Stomach (tissue), 19 donors: ENCODE measurements at places on chromosomes 2 and 18. TPM values are rescaled to one million over a fixed set of nuclear protein-coding genes. Genes with fewer than 3 reads are reported as not detected.

The NEU4 gene
- not detected for total RNA-seq

The SLC5A7 gene
- total RNA-seq, result not detected

The CFAP53 gene
- not detected for total RNA-seq

The ELAC1 gene
- total RNA-seq, result 0.87 TPM

The C2orf80 gene
- total RNA-seq, result not detected

The GBX2 gene
- not detected for total RNA-seq

The KHK gene
- total RNA-seq, result not detected

The CXCR1 gene
- 0.37 TPM for total RNA-seq

The CNTNAP5 gene
- 1.3 TPM for total RNA-seq

The TRPM8 gene
- not detected for total RNA-seq

The RAB17 gene
- 187 TPM for total RNA-seq

GRCh38 chr2:39723497-39723896, 55.6 kb downstream of the THUMPD2 start:
- H3K27ac ChIP-seq, result no peak overlapping the region
- no peaks in the 10 kb centered on the region for H3K36me3 ChIP-seq
- no peaks in the 10 kb centered on the region for H3K4me1 ChIP-seq
- no peaks in the 10 kb centered on the region for H3K27me3 ChIP-seq
- DNase-seq, result no peak

DNA sequence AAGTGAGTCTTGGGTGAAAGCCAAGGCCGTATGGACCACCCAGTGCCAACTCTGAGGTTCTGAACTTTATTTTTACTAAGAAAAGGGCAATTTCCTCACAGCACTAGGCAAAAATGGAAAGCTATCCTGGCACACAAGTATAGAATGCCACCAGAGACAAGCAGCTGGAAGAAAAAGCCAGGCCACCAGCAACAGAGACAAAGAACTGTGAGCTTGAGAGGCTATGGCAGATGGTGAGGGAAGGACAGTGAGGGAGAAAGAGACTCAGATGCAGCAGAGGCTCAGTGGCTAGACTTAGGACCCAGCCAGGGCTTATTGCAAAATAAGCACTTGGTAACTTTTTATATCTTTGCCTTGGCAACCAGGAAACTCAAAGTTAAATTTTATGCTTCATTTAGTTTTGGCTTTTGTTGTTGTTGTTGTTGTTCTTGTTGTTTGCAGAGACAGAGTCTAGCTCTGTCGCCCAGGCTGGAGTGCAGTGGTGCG, 78.0 kb upstream of the BZW1 start:
- no peak for DNase-seq
- no peak overlapping the region for H3K4me3 ChIP-seq
- no peaks in the 10 kb centered on the region for H3K36me3 ChIP-seq
- no peaks in the 10 kb centered on the region for H3K4me1 ChIP-seq
- no peaks in the 10 kb centered on the region for H3K27me3 ChIP-seq
- H3K27ac ChIP-seq, result no peak overlapping the region

GRCh38 chr2:39492095-39492590, 55.1 kb upstream of the MAP4K3 start:
- H3K36me3 ChIP-seq, result no peaks in the 10 kb centered on the region
- H3K27ac ChIP-seq, result peak overlapping the region; percentile 59
- H3K4me1 ChIP-seq, result peaks cover 33% of the 10 kb centered on the region
- H3K4me3 ChIP-seq, result no peak overlapping the region

- no peak overlapping the region for H3K4me3 ChIP-seq
- H3K27ac ChIP-seq, result no peak overlapping the region
- DNase-seq, result no peak
These were observed 28.7 kb downstream of the MTERF4 start for GRCh38 chr2:241073166-241074064.

DNA sequence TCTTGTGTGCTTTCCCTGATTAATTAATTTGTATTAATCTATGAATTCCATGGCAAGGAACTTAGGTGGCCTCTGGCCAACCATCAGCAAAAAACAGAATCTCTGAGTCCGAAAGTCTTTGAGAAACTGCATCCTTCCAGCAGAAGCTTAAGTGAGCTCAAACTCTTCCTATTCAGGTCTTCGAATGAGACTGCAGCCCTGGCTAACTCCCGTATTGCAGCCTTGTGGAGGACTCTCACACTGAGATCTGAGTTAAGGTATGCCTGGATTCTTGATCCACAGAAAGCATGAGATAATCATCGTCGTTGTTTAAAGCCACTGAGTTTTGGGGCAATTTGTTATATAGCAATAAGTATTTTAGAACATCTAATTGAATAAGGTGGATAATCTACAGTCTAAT, 1143.9 kb upstream of the NXPH2 start:
- H3K4me1 ChIP-seq, result no peaks in the 10 kb centered on the region
- no peak overlapping the region for H3K4me3 ChIP-seq
- H3K27ac ChIP-seq, result no peak overlapping the region
- DNase-seq, result no peak

- DNase-seq, result peak; percentile 22
- H3K27me3 ChIP-seq, result no peaks in the 10 kb centered on the region
- H3K4me3 ChIP-seq, result no peak overlapping the region
- no peaks in the 10 kb centered on the region for H3K36me3 ChIP-seq
- H3K4me1 ChIP-seq, result no peaks in the 10 kb centered on the region
These were observed 34.8 kb downstream of the METTL4 start for GRCh38 chr18:2536493-2536892.

DNA sequence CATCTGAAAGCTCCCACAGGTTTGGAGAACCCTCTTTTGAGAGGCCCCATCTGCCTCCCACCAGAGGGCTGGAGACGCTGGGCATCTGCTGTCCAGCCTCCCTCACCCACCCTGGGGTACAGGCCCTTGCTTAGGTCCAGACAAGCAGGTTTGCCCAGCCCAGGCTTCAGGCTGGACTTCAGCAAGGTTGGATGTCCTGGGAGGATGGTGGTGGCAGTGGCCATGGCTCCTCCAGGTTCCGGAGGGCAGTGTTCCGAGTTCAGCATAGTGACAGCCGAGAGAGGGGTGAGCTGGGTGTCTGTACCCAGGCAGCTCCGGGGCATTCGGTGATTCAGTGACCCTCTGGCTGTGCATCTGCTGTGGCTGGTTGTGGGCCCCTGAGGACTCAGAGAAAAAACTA, 58.2 kb upstream of the HDAC4 start:
- peaks cover 8% of the 10 kb centered on the region for H3K4me1 ChIP-seq
- no peak overlapping the region for H3K27ac ChIP-seq
- H3K36me3 ChIP-seq, result no peaks in the 10 kb centered on the region
- H3K27me3 ChIP-seq, result peaks cover 20% of the 10 kb centered on the region

DNA sequence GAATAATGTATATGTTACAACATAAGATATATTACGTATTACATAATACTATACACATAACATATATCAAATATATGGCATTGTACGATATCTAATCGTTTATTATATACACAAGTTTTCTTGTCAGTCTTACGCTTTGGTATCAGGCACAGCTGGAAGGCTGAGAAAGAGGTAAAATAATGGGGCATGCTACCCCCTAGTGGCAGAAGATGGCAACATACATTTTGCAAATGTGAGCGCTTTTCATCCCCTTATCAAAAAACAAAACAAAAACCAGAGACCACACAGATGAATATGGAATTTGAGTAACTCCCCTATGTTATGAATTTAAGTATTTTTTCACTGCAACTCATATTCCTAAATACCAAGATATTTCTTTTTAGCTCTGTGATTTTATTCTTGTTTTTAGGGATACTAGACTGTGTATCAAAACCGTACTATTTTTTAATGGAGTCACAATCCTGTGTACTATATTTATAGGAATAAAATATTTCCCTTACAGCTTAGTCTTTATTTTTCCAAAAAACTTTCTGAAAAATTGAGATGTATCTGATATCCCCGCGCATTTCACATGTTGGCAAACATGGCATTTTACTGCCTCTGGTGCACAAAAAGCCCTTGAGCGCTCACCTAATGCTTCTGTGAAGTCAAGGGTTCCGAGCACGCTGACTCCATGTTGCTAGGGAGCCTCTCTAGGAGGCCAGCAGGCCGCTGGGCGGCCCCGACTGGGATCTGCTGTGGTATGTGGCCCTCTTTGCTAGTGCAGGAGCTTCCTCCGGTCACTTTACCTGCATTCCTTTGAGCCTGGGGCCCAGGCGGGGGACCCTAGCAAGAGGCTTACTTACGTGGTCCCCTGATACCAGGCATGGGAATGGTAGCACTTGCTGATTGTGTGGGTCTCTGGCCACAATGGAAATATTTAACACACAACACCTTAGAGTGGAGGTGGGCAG, 62.5 kb downstream of the SLC4A3 start:
- no peak overlapping the region for H3K27ac ChIP-seq
- H3K4me1 ChIP-seq, result no peaks in the 10 kb centered on the region
- no peaks in the 10 kb centered on the region for H3K36me3 ChIP-seq
- H3K4me3 ChIP-seq, result no peak overlapping the region
- H3K27me3 ChIP-seq, result peaks cover 11% of the 10 kb centered on the region

DNA sequence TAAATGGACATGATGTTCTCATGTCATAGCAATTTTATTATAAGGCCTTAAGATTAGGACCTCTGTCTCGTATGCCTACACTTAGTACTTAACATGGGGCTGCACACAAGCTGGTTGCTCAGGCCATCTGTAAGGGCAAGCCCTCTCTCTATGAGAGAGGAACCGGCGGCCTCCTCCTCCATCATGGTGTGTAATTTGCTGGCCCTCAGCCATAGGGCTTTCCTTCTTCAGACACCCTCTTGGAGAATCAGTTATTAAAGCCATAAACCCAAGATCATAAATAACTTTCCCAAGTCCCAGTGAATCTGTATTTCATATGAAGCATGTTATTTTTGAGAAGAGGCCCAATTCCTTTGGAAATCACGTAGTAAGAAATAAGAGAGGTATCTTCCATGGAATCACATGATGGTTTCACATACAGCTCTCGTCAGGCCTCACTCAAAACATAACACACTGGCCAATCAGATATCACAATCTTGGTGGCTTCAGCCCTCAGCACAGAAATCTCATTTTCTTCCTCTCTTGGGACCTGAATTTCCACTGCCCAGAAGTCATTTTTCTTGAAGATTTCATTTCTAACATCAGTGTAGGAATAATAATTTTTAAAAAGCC, 92.6 kb downstream of the RDH14 start:
- no peak overlapping the region for H3K4me3 ChIP-seq
- no peaks in the 10 kb centered on the region for H3K4me1 ChIP-seq
- no peaks in the 10 kb centered on the region for H3K36me3 ChIP-seq
- no peak overlapping the region for H3K27ac ChIP-seq

- H3K4me3 ChIP-seq, result no peak overlapping the region
- H3K4me1 ChIP-seq, result no peaks in the 10 kb centered on the region
- DNase-seq, result no peak
- no peaks in the 10 kb centered on the region for H3K36me3 ChIP-seq
- no peaks in the 10 kb centered on the region for H3K27me3 ChIP-seq
- no peak overlapping the region for H3K27ac ChIP-seq
These were observed 212.6 kb upstream of the ACVR2A start for GRCh38 chr2:147632198-147632597.

DNA sequence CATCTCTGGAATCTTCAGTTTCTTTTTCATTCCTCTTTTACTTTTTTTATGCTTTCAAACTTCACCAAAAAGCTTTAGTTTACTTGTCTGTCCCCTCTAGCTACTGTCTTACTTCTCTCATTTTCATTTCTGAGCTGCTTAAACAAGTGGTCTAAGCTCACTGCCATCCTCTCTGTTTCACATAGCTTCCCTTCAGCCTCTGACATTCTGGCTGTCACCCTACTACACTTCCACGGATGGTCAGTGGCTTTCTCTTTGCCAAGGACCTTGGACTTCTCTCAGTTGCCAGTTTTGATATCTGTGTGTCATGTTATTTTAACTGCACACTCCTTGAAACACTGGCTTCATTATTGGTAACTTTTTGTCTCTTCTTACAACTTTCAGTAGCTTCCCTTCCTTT, 176.1 kb downstream of the IKZF2 start:
- H3K27me3 ChIP-seq, result no peaks in the 10 kb centered on the region
- H3K27ac ChIP-seq, result no peak overlapping the region
- H3K36me3 ChIP-seq, result no peaks in the 10 kb centered on the region
- no peak overlapping the region for H3K4me3 ChIP-seq
- H3K4me1 ChIP-seq, result no peaks in the 10 kb centered on the region

DNA sequence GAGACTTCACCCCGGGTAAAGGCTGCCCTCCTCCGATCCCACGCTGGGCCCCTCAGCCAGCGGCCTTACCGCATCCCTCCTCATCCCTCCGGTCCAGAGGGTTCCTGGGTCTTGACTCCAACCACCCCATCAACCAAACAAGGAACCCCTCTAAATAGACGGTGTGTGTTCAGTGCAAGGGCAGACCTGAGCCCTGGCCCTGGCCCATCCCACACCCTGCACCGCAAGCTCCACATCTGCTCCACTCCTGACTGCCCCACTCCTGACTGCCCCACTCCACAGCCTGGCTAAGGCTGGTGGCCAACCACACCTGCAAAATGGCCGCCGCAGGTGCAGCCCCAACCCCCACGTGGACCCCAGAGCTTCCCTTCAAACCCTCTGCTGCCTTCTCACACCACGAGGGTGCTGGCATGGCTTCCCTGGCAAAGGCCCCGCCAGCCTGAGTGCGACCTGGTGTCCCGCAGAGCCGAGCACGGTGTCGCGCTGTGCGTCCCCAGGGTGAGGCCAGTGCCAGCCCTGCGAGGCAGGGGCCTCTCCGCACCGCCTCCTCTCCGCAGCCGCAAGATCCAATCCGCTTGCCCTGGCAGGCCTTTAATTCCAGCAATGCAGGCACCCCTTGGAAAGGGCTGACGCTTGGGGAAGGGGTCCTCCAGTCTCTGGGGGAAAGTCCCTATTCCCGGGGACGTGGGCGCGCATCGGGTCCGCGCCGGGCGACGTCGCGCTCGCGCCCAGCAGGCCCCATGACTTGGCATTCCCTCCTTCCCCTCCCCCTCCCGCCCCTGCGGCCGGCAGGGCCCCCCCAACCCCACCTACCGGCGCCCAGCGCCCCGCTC, 1.5 kb downstream of the KIF1A start:
- peaks cover 24% of the 10 kb centered on the region for H3K27me3 ChIP-seq
- H3K36me3 ChIP-seq, result no peaks in the 10 kb centered on the region
- no peak overlapping the region for H3K27ac ChIP-seq
- peak; percentile 39 for DNase-seq
- peak overlapping the region; percentile 44 for H3K4me3 ChIP-seq

GRCh38 chr2:109253217-109253616, 124.2 kb downstream of the SH3RF3 start:
- no peaks in the 10 kb centered on the region for H3K36me3 ChIP-seq
- no peaks in the 10 kb centered on the region for H3K4me1 ChIP-seq
- H3K27ac ChIP-seq, result no peak overlapping the region
- H3K27me3 ChIP-seq, result no peaks in the 10 kb centered on the region
- H3K4me3 ChIP-seq, result no peak overlapping the region

- no peaks in the 10 kb centered on the region for H3K36me3 ChIP-seq
- no peaks in the 10 kb centered on the region for H3K27me3 ChIP-seq
- H3K4me1 ChIP-seq, result no peaks in the 10 kb centered on the region
- no peak overlapping the region for H3K4me3 ChIP-seq
- no peak overlapping the region for H3K27ac ChIP-seq
These were observed 402.5 kb upstream of the FAM98A start for GRCh38 chr2:34001557-34001956.
